ENCODE measurements at places on chromosomes 16 and 17.

DNA sequence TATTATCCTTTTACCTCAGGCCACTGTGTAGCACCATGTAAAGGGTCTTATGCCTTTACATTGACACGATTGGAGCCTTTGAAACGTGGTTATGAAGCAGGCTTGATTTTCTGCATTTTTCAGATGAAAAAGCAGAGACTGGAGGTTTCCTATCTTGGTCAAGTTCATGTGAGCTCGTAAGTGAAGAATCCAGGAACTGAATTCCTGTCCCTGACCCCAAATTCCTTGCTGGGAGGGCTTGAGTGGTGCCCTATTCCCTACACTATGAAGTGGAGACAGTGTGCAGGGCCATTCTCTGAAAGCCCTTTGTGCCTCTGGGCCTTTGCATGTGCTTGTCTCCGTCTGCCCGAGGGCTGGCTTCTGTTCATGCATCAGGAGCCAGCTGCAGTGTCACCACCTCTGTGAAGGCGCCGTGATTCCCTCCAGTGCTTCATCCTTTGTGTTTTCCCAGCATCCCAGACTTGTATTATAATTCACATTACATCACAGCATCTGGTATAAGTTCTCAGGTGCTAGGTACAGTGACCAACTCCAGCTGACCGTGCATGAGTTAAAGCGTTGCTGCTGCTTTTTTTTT lies 181.1 kb downstream of the SNX29 start:
- peak; percentile 88 for DNase-seq

GRCh38 chr17:39125143-39125875 lies 26.1 kb downstream of the PLXDC1 start:
- DNase-seq: no peak

DNA sequence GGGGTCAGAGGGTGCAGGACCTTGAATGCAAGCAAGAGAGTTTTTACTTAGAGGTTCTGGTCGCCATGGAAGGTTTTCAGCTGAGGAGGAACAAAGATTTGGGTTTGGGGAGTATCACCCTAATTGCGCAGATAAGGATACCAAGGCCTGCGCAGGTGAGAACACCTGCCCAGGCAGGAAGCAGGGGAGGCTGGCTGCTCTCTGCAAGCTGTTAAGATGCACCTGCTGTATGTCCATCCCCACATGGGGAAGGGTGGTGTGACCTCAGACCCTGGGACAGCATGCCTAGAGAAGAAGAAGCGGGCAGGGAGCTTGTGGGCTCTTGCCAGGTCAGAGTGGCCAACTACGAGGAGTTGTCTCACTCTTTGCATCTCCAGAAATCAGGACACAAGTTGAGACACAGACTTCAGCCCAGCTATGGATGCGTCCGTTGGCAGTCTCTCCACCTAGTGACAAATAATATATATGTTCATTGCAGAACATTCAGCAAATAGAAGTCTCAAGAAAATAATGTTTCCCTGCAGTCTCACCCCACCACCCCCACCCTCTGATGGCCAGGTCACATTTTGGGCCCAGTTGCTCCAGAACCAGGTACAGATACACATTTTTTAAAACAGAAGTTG lies 77.7 kb downstream of the SREBF1 start:
- DNase-seq: no peak

DNA sequence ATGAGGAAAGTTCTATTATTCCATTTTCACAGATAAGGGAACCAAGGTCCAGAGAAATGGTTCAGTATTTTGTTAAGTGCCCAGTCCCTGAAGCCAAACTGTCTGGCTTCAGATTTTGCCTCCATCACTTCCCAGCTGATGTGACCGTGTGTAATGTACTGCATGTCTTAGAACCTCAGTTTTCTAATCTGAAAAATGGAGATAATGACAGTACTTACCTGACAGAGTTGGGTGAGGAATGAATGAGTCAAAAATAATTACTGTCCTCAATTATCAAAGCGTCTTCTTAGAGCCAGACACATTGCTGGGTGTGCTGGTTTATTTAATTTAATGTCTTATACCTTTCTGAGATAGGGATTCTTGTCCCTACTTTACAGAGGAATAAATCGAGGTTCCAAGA lies 6.7 kb downstream of the ZNF668 start:
- DNase-seq: no peak

DNA sequence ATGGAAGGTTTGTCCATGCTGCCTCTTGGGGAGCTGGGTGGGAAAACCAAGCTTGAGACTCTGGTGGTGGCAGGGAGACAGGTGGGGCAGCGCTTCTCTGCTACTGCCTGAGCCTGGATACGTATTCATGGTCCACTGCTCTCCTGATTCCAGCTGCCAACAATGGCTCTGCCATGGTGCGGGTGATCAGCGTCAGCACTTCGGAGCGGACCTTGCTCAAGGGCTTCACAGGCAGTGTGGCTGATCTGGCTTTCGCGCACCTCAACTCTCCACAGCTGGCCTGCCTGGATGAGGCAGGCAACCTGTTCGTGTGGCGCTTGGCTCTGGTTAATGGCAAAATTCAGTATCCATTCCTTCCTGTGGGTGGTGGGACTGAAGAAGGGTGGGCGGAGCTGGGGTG lies 4.2 kb downstream of the EDC4 start:
- DNase-seq: no peak

GRCh38 chr17:55546991-55547664 lies 35.9 kb upstream of the SMIM36 start:
- peak; percentile 33 for DNase-seq
